ENCODE measurements at places on chromosomes 11 and 22. TPM values are rescaled to one million over a fixed set of nuclear protein-coding genes. Genes with fewer than 3 reads are reported as not detected.

The C11orf97 gene
- total RNA-seq = not detected

DNA sequence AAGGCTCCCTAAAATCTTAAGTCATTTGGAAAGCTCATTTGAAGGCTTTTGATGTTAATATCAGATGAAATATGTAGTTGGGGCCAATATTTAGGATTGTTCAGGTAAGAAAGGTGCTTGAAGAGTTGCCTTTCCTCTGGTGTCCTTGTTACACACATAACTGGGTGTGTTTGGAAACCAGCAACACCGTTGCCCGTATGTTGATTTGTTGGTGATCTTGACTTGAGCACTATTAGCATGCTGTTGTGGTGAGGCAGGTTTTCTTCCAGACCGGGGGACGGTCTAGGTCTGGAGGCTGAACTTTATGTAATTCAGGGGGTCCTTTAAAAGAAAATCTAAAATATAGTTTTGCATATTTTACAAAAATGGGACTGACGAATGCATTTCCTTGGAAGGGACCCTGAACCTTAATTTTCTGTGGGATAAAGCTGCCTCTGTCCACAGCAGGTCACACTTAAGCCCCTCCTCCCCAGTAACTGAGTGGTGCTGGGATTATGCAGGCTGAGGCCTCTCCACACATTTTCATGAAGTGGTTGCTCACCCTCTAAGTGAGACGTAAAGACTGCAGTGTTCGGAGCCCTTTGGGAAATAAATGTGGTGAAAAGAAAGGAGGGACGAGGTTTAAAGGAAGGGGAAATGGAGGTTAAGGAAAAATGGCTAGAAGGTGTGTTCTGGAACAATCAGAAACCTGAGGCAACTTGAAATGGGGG lies 1.8 kb downstream of the YWHAH start:
- DNase-seq = no peak

DNA sequence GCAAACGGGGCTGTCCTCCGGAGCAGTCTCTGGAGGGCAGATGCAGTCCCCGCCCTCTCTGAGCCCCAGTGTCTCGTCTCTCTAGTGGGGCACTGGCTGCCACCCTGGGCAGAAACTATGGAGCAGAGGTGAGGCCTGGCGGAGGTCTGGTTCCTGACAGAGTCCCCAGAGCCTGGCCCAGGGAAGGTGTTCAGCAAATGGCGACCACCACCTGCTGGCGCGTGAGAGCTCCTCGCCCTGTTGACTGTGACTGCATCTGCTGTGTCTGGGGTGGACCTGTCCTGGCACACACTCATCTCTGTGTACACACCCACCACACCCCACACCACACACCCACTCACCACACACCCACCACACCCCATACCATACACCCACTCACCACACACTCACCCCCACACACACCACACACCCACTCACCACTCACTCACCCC lies 18.3 kb upstream of the TTLL12 start:
- DNase-seq = no peak

DNA sequence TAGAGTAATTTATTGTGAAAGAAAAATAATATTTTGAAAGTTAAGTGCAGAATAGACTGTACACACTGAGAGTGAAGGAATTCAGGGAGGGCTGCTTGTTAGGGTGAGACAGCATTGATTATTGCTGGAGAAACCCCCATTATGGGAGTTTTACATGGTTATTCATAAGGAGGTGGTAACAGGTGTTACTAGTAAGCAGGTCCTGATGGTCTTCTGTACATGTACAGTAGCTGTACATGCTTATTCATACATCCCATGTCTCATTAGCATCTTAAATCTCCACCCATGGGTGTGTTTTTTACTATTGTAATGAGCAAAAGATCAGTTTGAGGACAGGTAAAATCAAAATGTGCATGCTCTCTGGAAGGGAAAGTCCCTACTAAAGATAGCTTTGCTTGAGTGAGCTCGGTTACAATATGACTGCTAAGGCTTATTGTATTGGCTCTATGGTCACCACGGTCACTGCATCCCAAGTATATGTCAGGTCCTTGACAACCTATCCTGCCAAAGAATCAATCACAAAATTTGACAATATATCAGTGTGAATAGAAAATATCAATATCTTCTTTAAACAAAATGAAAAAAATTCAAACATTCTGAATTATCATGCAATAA lies 6.2 kb downstream of the KDM4F start:
- DNase-seq = no peak

- DNase-seq = no peak
These were observed 3.6 kb downstream of the CCDC85B start for GRCh38 chr11:65894034-65894591.
